Fibroblast of skin of right quadriceps (primary cell): ENCODE measurements at places on chromosomes 6 and 20.

DNA sequence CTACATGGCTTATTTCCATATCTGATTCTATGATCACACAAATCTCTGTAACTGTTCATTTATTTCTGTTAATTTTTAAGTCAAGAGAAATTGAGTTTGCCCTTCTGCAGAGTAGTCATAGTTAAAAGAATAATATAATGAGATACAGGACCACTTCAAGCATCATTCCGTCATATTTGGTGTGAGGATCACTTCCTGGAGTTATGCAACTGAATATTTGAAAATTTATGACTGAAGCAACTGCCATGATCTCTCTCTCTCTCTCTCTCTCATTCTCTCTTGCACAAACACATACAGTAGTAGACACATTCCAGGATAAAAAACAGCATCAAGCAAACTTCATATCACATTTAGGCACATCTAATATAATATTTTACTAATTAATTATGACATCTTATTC is 116.4 kb downstream of the COL9A1 start:
- DNase-seq, result peak; percentile 52

DNA sequence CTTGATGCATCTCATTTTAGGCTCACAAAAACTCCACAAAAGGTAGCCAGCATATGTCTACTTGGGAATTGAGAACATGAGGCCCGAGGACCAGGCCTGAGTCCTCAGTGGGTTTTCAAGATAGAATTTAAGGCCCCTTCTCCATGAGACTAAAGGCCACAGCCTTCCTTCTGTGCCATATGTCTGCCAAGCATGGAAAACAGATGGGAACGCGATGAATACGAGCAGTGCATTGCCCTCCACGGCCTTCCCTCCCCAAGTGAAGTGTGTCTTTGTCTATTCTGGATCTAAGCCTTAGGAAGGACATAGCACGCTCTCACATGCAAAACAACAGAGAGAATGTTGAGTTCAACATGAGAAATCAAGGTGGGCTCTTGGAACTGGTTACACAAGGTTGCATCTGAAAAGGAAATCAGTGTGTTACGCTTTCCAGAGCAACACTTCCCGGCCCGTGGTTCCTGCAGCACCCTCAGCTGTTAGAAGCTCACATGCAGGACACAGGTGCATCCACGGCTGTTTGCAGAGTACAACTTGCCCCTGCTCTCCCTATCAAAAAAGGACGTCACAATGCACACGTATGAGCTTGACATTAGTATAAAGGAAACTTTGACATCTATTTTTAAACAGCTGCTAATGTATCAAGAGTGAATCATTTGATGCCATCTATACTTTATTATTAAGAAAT is 229.9 kb downstream of the NRN1 start:
- no peak for DNase-seq

DNA sequence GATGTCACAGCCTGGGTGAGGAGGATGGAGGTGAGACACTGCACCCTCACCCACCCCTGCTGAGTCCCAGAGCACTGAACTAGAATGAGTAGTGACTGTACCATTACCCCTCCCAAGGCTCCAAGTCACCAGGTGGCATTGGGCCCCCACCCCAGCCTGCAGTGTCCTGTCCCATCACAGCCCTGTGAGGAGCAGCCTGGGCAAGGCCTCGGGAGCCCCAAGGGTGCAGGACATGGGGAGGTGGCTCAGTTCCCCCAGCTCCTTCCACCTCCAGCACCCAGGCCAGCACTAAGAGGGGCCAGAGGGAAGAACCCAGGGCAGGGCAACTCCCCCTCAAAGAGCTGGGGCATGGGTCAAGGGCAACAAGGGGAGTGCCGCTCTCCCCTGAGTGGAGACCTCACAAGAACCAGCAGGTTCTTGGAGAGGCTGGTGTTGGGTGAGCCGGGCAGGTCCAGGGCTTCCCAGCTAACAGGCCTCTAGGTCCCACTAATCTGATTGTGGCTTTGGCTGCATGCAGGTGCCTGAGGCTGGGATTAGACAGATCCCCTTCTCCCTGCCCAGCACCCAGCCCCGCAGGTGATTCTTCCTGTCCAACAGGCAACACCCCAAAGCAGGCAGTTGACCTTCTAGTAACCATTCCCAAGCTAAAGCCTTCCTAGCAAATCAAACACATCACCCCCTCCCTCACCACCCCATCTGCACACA is 2.6 kb downstream of the CST4 start:
- DNase-seq, result no peak

- no peak for DNase-seq
Measured at GRCh38 chr6:56501993-56502392, 140.7 kb downstream of the DST start.
